D721Med (cell line): ENCODE measurements at places on chromosomes 12 and 14.

DNA sequence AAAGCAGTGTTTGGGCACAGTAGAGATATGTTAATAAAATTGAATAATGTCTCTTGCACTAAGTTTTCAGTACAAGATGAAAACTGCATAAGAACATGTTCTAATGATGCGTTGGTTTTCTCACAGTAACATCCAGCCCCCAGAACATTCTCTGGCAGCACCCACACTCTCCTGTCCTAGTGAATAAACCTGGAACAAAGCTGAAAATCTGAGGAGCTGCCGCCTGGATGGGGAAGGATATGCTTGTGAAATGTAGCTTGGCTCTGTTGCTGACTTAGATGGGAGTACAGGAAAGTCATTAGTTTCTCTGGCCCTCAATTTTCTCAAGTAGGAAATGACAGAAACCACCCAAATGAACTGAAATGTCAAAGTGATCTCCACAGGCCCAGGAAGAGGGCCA is 323.8 kb downstream of the APAF1 start:
- no peak for DNase-seq

GRCh38 chr12:125786143-125786542 is 720.9 kb downstream of the AACS start:
- no peak for DNase-seq

- DNase-seq = no peak
These were observed 117.2 kb upstream of the CCND2 start for GRCh38 chr12:4156317-4156716.

- no peak for DNase-seq
These were observed 54.1 kb upstream of the DDX11 start for GRCh38 chr12:31019561-31019960.

GRCh38 chr14:84482256-84483071 is 1047.5 kb upstream of the FLRT2 start:
- DNase-seq = no peak

- no peak for DNase-seq
These were observed 9.1 kb downstream of the CAMKK2 start for GRCh38 chr12:121287267-121287954.

DNA sequence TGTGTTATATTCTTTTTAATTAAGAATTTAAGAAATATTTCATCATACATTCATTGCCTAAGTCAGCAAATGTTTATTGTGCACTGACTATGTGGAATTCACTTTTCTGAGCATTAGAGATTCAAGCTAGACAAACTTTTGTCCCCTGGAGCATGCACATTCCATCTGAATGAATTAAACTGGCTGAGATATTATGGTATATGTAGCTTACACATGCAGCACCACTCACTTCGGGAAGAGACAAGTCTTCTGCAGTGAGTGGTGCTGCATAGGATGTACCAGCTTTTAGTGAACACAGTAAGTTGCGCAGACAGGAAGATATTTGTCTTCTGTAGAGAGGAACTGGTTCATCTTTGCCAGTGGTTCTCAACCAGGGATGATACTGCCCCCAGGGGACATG is 318.4 kb downstream of the SYT1 start:
- DNase-seq = no peak

GRCh38 chr12:104906695-104907094 is 51.4 kb downstream of the SLC41A2 start:
- DNase-seq = no peak

DNA sequence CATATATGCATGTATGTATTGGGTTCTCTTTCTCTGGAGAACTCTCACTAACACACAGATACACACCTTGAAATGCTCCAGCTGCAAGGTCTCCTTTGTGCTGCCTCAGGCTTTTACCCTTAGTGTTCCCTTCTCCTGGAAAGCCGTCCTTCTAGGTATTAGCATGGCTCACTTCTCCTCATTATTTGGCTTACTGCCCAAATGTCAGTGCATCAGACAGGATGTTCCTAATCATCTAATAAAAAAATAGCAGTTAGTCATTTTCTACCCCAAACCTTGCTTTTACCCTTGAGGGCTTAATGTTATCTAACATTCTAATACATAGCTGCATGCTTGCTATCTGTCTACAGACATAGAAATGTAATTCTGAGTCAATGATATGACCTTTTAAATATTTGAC is 109.0 kb upstream of the SLC16A7 start:
- no peak for DNase-seq

DNA sequence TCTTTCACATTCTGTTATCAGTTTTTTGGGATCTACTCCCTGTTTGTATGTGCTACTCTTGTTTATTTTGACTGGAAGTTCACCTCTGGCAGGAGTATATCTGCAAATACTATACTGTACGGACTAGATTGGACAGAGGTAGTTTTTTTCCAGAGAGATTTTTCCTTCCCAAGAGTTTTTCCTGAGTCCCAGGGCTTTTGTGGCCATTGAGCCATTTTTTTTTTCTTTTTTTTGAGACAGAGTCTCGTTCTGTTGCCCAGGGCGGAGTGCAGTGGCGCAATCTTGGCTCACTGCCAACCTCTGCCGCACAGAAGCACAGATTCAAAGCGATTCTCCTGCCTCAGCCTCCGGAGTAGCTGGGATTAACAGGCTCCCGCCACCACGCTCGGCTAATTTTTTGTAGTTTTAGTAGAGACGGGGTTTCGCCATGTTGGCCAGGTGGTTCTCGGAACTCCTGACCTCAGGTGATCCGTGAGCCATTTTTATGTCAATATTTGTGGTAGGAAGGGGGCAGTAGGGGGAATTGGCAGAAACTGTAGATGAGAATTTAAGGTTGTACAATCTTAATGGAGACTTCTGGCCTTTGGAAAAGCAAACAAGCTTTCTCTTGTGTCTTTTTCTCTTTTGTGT is 19.4 kb downstream of the KTN1 start:
- DNase-seq = no peak

- DNase-seq = peak; percentile 61
These were observed 124.0 kb downstream of the SPTSSA start for GRCh38 chr14:34338056-34338455.

DNA sequence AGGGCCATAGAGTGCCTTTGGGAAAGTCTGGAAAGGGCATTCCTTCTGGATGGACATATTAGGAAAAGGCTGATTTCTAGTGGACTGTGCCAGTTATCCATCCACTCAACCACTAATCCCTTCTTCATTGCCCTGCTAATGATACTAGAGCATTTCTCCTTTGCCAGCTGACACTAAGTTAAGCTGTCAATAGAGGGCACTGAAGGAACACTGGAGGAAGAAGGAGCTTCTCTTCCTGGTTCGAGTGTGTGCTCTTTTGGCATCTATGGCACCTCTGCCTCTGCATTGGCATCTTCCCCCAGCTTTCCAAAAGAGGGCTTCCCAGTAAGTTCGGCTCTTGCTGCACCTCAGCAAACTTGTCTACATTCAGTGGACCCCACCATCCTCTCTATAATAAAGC is 165.4 kb downstream of the DERA start:
- DNase-seq = no peak

DNA sequence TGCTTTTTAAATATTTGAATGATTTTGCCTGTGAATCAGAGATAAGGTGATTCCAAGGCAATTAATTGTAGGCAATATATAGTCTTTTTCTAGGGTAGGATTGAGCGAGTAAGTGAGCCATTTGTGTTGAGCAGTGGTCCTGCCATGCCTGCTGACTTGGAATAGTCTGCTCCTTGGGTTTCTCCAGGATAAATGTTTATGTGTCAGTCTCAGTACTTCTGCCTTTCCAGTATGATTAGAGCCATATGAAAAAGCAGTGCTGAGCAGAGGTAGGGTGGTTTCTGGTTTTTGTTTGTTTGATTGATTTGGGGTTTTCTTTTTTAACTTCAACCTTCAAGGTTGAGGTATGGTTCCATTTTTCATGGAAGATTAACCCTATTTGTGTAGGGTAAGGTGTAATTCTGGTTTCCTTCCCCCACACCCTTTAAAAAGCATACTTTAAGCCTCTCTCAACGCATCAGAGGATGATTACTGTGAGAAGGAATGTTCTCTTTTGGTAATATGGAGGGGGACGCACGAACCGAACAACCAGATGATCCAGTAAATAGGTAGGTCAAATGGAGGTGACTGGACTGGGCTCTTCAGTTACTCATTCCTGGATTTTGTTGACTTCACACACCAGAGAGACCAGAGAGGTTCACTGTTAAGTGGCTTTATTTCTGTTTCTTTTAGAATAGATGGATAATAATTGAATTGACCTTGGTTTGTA is 22.7 kb downstream of the FRMD6 start:
- DNase-seq = no peak

GRCh38 chr14:57526942-57527341 is 33.3 kb upstream of the CCDC198 start:
- DNase-seq = no peak

- no peak for DNase-seq
These were observed 122.5 kb upstream of the MAX start for GRCh38 chr14:65224799-65225198.

DNA sequence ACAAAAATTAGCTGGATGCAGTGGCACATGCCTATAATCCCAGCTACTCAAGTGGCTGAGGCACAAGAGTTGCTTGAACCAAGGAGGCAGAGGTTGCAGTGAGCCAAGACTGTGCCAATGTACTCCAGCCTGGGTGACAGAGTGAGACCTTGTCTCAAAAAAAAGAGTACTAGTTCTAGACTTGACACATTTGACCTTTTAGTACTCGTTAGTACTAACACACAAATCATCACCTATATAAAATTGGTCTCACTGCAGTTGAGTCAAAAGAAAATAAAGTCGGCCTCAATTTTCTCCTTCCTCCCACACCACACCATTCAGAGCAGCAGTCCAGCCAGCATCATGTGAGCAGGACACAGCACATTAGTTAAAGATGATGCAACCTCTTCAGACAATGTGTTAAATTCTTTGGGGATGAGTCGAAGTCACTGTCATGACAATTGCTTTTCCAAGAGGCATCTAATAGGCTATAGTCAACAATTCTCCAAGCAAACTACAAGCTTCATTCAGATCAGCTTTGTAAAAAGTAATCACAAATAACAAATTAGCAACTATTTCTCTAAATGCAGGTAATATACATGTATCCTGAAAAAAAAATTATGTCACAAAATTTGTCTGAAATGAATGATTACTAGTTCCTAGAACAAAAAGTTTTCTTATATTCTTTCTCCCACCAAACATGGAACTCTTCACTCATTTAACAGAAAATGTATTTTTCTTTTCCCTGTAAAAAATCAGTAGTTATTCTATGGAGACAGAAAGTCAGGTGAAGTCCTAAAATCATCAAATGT is 55.6 kb downstream of the CLIP1 start:
- DNase-seq = no peak

DNA sequence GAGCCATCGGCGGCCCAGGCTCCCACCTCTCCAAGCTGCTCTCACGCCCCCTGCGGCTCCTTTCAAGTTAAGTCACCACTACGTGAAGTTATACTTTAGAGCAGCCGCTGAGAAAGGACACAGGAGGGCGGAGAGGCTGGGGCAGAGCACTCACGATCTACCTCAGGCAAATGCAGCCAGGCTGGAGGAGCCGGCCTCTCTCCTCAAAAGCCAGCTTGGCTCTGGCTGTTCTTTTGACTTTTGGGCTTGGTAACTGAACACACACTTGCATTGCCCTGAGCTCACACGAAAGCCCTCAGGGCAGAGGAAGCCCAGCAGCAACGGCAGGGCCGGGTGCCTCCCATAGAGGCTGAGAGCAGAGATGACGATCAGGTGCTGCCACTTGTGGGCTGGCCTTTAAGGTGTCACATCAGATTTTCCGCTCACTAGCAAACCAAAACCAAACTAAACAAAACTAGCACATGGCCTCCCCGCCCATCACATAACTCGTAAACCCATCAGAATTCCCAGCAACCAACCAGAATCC is 75.2 kb downstream of the PITPNM2 start:
- no peak for DNase-seq

DNA sequence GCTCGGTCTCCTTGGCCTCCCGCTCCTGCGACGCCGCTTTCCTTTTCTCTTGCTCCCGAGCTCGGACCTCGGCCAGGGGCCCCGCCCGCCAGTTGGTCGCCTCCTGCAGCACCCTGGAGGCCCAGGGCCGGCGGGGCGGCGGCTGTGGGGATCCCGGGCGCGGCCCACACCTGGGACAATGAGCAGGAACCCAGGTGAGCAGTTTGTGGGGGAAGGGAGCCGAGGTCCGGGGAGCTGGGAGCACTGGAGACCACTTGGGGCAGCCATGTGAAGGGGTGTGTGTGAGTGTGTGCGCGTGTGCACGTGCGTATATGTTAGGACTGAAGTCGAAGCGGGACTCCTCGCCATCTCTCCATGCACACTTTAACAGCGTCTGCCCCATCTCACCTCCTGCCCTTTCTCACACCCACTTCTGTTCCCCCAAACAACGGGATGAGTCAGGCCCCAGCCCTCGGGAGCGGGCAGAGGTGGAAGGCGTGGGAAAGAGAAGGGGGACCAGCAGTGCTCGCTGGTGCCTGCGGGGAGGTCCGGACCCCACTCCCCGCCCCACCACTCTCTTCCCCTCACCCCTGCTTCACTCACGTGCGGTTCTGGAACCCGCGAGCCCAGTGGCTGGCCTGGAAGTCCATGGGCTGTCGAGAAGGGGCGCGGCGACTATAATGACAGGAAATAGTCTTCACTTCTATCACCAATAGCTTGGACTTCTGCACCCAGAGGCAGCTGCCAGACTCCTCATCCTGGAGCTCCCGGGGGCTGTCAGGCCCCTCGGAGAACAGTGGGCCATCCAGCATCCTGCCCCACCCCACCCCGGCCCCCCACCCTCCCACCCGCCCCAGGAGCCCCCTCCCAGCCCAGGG is 450 bp downstream of the DDN start:
- no peak for DNase-seq

DNA sequence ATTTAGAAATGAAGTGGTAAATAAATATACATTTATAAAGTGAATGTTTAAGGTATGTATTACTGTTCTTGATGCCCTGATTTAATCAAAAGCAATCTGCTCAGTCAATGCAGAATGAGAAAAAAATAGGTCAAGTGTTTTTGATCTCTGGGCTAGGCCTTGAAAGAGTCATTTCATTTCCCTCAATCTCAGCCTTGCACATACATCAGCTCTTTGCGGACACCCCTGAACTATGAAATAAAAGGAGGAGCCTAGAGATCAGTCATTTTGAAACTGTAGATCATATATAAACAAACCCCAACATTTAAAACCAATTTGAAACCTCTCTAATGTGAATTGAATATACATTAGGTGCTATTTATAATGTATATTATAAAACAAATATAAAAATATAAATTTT is 42.5 kb downstream of the ATG2B start:
- DNase-seq = no peak

DNA sequence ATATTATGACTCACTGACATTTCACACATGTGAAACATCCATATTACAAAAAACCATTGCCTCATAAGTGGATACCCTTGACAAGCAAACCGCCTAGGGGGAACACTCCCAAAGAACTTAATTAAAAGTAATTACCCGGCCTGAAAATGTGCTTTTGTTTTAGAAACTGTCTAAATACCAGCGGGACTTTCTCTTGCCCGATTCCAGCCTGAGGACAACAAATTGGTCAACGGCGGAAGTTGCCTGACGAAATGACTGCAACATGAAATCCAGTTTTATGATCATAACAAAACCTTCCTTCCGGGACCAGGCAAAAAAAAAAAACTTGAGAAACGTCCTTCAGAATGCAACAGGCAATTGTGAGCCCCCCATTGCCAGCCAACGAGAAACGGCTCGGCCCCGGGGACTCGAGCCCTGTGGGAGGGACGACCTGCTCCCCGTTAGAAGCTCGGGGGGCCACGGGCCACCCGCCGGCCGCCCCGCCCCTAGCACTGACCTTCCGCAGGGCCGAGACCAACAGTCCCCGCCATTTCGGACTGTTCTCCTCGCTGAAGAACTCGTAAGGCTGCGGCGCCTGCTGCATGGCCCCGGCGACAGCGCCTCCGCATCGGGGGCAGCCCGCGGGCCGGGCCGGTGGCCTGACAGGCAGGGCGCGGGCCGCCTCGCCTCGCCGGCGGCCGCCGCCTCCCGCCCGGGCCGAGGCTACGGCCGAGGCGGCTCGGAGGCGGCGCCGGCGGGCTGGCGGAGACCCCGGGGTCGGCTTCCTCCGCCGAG is 490 bp downstream of the SOS2 start:
- DNase-seq = no peak

GRCh38 chr12:119326341-119326740 is 8.2 kb upstream of the CCDC60 start:
- DNase-seq = no peak
